ENCODE measurements at places on chromosomes 5 and 9.

DNA sequence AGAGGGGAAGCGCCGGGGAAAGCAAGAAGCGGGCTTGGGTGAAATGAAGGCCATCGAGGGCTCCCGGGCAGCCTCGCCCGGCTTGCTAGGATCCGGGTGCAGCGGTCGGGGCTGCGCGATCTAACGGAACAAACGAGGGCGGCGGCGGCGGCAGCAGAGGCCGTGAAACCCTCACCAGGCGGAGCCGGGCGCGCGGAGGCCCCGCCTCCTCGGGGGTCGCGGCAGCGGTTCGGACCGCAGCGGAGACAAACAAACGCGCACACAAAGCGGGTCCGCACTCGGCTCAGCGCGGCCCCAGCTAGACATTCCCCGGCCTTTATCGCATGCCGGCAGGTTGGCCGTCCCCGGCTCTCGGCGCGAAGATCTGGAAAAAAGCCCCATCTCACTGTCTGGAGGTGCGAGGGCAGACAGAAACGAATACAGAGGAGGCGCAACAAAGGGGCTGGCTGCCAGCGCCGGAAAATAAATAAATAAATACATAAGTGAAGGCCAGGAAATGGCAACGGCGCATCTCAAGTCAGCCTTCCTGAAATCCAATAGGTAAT is 10.5 kb upstream of the TRIM36 start:
- no peak for DNase-seq

DNA sequence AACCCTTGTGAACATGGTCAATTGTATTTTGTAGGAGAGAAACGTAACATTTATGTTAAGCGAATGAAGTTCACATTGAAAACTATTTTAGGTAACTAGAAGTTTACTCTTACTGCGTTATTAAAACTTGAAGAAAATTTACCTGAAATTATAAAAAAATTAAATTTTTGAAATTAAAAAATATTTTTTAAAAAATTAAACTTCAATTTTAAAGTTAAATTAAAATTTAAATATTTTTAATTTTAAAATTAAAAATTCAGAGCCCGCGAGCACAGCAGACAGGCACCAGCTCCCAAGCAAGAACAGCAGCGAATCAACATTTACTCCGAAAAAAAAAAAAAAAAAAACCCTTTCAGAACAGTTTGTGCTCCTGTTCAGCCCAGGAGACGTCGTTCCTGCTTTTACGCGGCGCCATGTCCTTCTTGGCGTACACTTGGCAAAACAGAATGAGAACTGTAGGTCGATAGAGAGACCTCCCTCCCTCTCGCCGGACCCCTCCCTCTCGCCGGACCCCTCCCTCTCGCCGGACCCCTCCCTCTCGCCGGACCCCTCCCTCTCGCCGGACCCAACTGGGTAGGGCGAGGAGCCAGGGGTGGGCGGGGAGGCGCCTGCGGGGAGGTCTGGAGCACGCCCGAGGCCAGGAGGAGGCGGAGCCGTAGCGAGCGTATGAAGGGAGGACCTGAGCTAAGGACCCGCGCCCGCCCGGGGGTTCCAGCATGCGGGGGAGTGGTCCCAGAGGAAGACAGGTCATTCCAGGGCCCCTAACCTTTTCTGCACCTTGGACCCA is 235.8 kb downstream of the ROR2 start:
- DNase-seq, result no peak

DNA sequence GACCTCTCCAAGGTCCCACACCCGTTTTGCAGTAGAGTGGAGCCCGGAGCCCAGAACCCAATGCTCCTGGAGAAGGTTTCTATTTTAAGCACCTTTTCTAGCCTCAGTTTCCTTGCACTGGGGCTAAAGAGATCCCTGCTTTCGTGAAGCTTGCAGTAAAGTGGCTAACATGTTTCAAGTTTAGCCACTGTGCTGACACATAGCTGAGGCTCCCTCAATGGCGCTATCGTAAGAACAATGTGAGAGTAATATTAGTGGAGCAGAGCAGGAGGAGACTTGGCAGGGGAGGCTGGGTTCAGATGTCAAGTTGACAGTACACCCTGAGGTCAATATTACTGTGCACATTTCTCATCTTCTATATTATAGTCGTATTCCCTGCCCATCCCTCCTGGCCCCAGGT is 7.9 kb downstream of the CTXN3 start:
- DNase-seq, result no peak

DNA sequence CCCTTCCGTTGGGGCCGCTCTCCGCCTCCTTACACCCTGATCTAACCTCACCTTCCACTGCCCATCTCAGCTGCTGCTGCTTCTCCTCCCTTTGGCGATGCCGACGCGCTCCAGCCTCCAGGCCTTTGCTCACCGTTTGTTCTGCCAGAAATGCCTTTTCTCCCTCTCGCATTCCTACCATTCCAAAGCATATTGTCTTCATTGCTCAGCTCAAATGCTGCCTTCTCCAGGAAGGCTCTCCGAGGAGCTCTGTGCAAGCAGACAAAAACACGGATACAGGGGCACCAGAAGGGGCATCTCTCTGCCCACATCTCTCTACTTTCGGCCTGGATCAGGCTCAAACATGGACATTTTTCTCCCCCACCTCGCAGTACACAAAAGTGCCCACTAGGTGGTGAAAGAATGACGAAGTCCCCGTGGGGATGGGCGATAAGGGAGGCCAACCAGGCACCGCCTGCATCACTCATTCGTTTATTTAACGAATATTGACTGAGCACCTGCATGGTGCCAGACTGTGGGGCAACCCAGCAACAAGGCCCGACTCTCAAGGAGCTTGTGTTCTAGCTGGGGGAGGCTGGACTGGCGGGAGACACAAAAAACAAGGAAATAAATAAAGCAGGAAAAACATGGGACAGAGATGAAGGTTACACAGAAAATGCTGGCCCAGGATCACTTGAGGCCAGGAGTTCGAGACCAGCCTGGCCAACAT is 7.3 kb upstream of the GRHPR start:
- peak; percentile 80 for DNase-seq

DNA sequence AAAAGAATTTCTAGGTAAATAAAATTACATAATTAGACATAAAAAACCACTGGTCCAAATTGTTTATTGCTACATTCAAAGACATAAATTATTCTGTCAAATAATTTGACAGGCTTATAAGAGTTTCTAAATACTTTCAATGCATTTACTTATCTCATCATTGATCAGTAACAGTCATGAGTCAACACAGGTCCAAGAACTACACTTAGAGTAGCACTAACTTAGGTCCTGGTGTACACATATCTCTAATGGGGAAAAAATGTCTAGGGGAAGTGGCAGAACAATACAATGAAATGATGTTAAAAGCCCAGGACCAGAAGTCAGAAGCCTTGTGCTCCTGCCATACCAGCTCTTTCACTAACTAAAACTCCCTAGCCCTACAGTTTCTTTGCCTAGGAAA is 96.5 kb upstream of the SLCO6A1 start:
- no peak for DNase-seq

- DNase-seq, result no peak
Measured at GRCh38 chr9:114347675-114348074, 18.0 kb downstream of the ORM2 start.

GRCh38 chr9:95974389-95974788 is 98.9 kb downstream of the ERCC6L2 start:
- no peak for DNase-seq

DNA sequence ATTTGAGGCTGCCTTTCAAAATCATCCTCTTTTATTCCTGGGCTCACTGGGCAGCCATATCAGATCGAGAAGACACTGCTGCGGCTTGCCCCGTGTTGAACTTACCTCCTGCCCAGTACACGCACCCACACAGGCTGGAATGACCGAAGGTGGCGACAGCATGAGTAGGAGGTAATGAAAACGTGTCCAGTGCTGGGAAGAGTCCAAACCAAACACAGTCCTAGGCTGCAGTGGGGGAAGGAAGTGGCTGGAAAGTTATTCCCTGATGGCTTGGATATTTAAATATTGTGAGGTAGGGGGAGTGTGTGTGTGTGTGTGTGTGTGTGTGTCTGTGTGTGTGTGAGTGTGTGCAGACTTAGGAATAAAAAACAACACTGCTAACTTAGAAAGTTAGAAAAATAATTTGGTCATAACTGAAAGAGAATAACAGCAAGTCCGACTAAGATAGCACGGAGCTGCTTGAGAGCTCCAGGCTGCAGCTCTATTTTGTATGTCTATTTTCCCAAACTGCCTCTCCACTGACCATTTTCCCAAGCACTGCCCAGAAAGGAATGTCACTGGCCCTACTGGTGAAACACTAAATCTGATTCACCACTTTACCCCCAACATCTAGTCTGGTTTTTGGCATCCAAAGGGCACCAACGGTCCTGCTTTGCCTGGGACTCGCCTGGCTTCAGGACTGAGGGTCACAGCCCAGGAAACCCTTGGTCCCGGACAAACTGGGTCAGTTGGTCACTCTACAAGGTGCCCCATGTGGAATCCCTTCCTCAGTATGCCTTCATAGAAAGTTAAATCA is 41.2 kb downstream of the ANKH start:
- DNase-seq, result no peak

DNA sequence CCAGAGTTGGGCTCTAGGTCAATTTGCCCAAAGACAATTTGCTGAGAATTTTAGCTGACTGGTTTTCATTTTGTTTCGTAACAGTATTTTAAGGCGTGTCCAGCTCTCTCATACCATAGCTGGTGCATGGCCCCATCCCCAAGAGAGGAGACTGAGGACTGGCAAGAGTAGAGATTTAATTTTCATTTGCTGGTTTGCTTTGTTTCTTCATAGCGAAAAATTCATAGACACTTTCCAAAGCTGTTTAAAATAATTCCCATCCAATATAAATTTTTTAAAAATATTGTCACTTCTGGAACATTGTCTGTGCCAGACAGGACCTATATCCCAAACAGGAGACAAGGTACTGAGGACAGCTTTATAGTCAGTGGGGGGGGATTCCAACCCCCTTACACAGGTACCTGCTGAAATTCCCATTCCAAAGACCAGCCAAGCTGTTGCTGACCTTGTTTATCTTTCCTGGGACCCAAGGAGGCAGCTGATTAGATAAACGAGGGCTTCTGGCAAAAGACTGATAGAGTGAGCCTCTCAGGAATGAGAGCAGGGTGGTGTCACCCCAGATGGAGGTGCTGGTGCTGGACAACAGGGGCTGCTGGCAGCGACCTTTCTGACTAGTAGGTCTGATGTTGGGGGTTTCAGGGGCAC is 6.8 kb upstream of the ANGPTL2 start:
- no peak for DNase-seq
